C1 segment of cervical spinal cord (tissue), 14 donors: ENCODE measurements at places on chromosomes 2 and 18.

GRCh38 chr2:75238670-75239330 is 39.5 kb upstream of the TACR1 start:
- no peak for DNase-seq

DNA sequence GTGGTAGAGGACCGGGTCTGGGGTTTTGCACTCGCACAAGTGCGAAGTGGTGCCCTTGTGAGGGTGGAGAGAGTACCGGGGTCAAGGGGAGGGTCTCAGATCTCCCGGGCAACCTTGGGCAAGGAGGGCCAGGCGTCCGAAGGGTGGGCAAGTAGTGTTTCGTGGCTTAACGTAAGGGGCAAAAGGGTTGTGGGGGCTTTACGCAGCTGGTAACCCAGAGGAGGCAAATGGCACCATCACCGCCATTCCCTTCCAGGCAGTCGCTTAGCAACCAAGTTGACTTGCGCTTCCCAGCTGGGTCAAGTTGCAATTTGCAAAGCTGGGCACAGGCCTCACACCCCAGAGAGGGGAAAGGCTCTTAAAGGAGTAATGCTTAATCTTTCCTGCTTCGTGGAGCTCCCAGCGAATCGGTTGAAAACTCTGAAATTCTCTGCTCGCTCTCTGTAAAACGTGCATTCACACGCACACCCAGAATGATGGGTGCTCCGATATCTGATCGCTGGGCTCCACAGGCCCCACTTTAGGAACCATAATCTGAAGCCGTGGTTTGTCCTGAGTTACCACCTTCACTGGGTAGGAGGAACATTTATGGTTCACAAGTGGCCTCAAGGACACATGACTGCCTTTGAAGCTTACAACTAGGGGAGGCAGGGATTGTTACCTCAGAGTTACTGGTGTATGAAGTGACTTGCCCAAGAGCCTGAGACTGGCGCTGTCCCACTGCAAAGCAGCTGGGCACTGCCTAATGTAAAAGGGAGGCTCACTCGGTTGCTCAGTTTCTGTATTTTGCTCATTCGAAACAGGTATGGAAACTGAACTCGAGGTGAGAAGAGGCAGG is 127.9 kb downstream of the UXS1 start:
- DNase-seq, result no peak

DNA sequence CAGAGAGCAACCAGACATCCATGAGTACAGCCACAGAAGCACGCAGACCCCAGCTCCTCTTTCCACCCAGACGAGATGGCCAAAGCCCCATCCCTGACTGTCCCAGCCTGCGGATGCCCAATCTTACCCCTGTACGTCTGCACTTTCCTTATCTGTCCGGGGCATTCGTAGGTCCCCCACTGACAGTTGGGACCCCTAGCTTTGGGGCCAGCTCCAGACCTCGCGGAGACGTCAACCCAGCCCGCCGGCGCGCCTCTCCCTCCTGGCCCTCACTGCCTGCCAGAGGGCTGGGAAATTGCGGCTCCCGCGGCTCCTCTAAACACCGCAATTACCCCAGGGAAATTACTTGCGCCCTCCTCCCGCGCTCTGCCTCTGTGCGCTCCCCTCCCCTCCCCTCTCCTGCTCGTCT is 2.3 kb downstream of the ECEL1 start:
- DNase-seq, result no peak

DNA sequence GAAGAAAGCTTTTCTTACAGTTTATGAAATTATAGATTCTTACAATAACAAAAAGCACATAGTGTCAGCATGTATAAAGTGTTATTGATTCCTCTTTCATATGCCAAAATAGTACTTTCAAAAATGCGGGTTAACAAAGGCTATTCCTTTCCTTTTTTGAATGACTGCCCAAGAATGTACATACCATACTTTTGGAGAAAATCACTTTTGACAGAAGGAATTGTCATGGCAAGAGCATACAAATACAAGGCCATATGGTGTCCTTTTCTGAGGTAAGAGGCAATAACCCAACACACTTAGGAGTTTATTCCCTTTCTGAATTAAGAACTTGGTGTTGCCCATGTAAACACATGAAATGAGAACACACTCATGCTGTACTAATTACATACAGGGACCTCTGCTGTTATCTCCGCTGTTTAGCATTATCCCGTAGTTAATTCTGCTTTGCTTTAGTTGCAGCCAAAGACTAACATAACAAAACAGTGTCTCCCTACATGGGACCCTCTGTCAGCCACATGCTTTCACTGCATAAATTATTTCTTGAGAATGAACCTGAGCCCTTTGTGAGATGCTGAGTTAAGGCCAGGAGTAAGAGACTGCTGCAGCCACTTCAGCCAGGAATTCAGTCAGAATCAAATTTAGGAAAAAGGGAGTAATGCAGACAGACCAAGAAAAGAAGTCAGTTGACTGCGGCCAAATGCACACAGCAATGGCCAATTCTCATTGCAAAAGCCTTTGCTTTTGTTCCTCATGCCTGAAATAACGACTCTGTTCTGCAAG is 67.0 kb downstream of the CDH2 start:
- no peak for DNase-seq

DNA sequence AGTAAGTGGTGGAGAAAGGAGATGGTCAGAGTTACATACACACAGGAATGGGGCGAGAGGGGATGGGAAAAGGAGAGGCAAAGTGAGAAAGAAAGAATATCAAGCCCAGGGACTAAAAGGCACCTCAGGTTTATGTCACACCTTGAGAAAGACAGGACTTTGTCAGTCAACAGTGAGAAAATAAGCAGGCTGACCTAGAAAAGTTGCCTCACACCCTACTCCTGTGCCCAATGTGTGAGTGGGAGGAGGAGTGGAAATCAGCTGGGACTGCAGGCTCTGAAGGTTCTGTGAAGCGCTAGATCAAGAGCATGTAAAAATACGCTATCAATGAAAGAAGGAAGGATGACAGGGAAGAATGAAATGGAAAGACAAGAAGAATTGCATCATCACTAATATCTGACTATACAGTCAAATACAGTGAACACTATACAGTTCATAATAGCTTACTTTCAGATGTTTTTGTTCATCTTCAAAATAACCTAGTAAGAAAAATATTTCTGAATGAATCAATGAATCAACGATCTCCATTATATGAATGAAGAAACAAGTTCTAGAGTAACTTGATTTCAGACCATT is 10.7 kb downstream of the VPS54 start:
- DNase-seq, result no peak

DNA sequence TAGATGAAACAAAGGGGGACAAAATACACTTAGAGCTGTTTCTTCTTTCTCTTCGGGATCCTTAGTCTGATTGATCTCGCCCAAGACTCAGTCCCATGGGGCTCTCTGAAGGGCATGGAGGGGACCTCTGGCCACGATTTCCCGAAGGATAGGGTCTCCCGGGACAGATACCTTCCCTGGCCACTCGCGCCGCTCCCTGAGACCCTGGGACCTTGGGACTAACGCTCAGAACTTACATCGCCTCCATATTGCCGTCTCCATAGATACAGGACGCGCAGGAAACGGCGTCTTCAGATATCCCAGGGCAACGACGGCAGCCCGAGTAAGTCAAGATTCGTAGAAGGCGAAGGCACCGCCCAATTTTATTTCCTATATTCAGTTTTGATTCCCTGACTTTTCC is at the start of gene CFAP65:
Gene CFAP65, minus strand, starts transcription at position 265 of the 400 bp plus-strand sequence. CDS start 2,468 bp downstream, outside the sequence.
- peak; percentile 17 for DNase-seq

DNA sequence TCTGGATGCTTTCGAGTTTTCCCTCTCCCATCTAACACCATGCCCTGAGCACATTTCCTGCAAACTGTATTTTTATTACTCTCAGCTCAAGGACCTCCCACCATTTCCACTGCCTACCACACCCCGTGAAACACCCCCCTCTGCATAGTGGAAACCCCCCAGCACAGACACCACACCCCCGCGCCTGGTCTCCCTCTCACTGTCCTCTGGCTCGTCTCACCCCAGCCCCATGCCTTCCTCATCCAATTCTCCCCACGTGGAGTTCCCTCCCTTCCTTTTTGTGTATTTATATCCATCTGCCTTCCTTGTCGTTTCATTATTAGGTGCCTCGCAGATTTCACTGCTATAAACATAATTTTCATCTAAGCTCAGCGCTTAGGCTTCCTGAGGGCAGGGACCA is 307.5 kb downstream of the CELF4 start:
- DNase-seq, result no peak

DNA sequence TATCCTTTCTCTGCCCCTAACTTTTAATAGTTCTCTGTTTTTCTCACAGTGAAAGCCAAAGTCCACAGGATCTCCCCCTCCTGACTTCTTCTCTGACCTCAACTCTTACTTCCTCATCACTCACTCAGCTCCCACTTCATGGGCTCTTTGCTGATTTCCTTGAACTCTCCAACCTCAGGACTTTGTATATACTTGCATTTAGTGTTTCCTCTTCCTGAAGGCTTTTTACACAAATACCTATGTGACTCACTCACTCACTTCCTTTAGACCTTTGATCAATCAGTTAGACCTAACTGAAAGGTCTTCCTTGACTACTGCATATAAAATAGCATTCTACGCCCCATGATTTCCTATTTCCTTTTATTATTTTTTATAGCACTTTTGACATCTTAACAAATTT is 233.1 kb upstream of the MEX3C start:
- no peak for DNase-seq

- no peak for DNase-seq
Observed at GRCh38 chr2:178441426-178441825, 9.5 kb downstream of the PRKRA start.

DNA sequence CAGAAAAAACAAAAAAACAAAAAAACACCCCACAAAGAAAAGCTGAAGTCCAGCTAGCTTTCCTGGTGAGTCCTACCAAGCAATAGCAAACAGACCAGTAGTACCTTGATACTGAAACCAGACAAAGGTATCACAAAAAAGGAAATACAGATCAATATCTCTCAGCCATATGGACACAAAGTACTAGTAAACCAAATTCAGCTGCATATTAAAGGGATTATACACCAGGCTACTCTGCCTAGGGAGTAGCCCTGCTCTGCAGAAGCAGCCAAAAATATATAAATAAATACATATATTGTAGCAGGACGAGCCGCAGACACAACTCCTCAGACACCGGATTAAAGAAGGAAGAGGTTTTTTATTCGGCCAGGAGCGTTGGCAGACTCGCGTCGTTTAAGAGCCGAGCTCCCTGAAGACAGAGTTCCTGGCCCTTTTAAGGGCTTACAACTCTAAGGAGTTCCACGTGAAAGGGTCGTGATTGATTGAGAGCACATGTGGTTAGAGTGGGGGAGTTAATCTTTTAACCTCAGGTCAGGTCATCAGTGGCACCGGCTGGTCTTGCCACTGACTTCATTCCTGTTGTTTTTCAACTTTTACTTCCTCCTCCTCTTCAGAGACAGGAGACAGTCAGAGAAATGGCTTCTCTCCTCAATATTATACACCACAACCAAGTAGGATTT is 38.4 kb upstream of the DTNB start:
- DNase-seq, result no peak

DNA sequence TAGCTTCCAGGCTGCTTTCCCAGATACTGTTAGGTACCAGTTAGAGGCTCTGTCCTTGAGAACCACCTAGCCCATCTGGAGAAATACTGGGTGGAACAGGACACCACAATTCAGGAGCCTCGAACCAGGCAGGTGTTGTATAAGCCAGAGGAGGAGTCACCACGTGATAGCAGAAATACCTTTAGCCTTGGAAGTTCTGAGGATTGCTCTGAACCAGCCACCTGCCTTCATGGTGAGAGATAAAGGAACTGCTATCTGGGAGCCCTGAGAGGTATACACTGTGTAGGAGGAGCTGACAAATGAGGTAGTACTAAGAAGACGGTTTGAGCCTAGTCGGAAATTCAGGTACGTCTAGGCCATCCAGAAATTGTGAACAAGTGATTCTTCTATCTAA is 7.6 kb upstream of the GPBAR1 start:
- no peak for DNase-seq

DNA sequence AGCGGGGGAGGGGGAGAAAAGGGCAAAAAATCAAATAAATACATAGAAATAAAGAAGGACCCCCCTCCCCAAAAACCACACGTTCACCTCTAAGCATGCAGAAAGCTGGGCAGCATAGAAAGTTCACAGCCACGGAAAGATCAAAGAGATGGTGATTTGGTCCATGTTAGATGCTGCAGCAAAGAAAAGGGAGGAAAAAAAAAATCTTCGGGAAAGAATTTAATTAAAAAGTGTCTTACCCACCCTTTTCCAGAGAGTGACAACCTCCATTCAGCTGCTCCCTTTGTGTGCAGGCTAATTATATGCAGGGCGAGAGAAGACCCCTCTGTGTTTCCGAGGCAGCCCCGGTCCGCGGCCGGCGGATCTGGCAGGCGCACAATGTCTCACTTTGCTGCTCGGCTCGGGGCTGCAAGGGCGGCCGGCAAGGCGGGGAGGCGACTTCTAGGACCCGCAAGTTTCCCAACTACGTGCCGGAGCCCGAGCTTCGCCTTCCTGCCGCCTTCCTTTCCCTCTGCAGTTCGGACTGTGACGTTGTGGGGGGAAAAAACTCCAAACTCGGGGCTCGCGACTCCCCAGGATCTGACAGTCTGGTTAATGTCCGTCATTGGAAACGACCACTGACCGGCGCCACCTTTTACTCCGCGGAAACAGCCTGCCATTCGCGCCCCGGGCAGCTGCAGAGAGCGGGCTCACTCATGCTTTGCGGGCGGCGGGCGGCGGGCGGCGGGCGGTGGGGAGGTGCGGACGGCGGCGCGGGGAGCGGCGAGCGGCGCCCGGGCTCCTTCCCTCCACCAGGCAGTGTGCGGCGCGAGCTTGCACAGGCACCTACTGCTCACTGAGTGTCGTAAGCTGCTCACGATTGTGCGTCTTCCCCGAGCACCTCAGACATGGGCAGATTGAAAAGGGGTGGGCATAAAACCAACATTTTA is at the start of gene LRRTM1:
Gene LRRTM1, minus strand, starts transcription at position 844 of the 929 bp plus-strand sequence. CDS start 933 bp downstream, outside the sequence.
- peak; percentile 11 for DNase-seq

- DNase-seq, result peak; percentile 52
Observed at GRCh38 chr2:148876595-148877402, 1.8 kb downstream of the KIF5C start.

GRCh38 chr2:113692698-113693428 is 63.6 kb downstream of the SLC35F5 start:
- no peak for DNase-seq

DNA sequence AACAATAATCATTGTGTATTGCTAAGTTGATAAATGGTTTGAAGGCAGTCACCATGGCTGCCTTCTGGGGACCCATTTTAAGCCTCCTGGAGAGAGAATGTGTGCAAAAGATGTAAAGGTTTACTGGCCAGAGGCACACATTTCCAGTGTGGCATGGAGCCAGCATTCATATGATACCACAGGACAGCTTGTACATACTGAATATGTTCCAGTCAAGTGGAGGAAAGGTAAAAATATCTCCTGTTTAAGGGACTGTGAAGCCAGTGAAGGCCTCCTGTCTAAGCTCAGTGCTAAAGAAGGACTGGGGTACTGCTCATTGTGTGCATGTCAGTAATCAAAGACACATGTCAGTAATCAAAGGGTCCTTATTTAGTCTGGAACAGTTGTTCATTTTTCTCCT is 119.2 kb downstream of the BABAM2 start:
- DNase-seq, result no peak
